ENCODE measurements at places on chromosomes 13 and 19.

DNA sequence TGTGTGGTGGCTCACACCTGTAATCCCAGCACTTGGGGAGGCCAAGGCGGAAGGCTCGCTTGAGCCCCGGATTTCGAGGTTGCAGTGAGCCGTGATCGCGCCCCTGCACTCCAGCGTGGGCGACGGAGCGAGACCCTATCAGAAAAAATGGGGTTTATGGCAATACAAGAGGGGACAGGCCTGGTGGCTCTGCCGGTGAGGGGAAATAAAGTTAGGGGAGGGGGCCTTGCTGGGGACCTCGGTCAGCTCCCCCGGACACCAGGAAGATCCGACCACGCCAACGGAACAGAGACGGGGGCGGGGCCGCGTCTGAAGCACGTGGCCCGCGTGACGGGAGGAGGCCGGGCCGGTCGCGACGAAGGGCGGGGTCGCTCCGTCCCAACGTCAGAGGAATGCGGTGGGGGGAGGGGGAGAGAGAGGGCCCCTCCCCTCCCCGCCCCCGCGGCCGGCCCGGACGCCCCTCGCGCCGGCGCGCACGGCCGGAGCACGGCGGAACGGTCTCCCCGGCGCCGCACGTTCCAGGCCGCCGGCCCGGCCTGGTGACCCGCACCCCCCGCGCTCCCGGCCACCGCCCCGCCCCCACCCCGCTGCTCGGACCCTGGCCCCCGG is 1.9 kb upstream of the HNRNPL start:
- DNase-seq: peak; percentile 51

GRCh38 chr19:823565-824121 is 1.9 kb upstream of the PLPPR3 start:
- DNase-seq: no peak

DNA sequence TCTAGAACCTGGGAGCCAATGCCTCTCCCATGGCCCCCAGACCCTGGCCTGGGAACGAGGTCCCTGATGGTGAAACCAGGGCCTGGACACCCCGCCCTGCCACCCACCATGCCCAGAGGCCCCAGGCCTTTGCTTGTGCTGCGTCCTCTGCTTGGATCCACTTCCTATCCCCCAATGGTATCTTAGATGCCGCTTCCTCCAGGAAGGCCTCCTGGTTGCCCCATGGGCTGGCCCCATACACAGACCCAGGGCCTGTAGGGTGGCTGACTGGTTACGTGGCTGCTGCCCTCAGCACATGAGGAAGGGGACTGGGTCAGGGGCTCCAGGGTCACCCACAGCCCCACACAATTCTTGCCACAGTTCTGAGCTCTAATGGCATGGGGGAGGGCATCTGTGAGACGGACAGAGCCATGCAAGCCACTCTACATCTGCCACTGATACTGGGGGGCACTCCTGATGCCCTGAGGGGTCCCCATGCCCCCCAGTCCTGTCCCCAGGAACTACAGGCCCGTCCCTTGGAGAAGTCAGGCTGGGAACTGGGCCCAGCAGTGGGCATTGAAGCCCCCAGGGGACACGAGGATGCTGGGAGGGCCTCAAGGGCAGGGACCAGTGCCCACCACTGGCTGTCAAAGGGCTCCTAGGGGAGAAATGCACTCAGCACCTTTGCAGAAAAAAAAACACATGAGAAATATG is 5.0 kb downstream of the RPL36 start:
- DNase-seq: no peak

- no peak for DNase-seq
Measured at GRCh38 chr13:22944378-22944777, 236.4 kb upstream of the SGCG start.

DNA sequence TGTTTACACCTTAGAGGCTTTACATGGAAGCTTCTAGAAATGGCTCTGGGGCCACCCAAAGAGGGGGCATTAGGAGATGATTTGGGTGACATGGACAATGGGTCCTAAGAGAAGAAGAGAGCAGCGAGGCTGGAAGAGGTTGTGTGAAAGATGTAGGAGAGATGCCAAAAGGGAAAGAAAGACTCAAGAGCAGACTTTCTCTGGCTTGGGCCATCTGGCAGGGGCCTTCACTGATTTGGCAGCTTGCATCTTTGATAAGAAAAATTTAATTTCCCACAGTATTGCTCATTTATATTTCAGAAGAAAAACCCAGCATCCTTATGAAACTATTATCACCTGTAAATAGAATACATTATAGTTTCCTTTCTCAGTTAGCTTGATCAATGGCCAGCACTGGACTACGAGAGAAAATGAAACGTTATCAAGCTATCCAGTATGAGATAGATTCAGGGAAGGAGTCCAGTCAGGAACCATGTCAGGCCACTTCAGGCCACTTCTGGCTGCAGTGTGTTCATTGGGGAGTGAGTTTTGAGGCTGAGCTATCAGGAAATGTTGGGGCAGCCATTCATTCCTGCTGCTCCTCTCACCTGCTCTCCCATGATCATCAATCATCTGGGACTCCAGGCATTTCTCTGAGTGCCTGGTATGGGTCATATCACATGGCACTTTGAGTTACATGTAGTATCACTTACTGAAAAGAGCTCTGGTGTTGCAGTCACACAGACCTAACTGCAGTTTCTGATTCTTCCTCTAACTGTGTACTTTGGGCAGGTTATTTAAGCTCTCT is 10.3 kb downstream of the SCEL start:
- no peak for DNase-seq

DNA sequence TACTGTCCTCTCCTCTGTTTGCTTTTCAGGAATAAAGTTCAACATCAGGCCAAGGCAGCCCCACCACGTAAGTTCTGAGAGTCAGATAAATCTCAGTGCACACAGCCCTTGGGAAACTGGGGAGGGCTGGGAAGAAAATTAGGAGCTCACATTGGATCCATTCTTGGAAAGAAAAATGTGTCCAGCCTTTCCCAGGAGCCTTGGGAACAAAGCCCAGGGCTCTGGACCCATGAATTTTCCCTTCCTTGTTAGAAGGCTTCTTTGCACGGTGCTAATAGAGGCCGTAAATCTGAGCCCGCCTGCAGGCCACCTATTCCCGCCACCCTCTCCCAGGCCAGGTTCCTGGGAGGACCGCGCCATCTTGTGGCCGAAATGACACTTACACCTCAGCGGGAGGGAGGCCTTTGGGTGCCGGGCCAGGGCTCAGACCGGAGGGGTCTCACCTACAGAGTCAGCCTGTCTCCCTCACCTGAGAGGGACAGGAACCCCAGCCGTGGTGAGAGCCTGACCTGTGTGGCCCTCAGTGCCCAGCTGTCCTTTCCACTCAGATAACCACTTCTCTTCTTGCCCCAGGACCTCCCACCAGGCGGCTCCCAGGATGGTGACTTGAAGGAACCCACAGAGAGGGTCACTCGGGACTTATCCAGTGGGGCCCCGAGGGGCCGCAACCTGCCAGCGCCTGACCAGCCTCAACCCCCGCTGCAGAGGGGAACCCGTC is 25.1 kb upstream of the KCTD15 start:
- DNase-seq: peak; percentile 51

- DNase-seq: no peak
Measured at GRCh38 chr13:97185291-97185690, 36.8 kb upstream of the MBNL2 start.

- no peak for DNase-seq
Measured at GRCh38 chr19:1090731-1091543, 4.2 kb downstream of the POLR2E start.

DNA sequence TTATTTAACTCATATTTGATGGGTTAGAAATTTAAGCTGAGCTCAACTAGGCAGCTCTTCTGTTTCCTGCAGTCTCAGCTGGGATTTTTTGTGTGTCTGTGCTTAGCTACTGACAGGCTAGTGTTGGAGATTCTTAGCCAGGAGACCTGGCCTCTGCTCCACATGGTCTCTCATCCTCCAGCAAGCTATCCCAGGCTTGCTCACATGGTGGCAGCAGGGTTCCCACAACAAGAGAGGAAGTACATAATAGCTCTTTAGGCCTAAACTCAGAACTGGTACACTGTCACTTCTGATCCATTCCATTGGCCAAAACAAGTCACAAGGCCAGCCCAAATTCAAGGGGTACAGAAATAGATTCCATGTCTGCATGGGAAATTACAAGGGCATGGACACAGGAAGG is 406.2 kb downstream of the SUCLA2 start:
- no peak for DNase-seq

- no peak for DNase-seq
Measured at GRCh38 chr13:51637852-51638215, 53.6 kb downstream of the WDFY2 start.

- DNase-seq: no peak
Measured at GRCh38 chr13:41611385-41611784, 154.0 kb downstream of the RGCC start.

DNA sequence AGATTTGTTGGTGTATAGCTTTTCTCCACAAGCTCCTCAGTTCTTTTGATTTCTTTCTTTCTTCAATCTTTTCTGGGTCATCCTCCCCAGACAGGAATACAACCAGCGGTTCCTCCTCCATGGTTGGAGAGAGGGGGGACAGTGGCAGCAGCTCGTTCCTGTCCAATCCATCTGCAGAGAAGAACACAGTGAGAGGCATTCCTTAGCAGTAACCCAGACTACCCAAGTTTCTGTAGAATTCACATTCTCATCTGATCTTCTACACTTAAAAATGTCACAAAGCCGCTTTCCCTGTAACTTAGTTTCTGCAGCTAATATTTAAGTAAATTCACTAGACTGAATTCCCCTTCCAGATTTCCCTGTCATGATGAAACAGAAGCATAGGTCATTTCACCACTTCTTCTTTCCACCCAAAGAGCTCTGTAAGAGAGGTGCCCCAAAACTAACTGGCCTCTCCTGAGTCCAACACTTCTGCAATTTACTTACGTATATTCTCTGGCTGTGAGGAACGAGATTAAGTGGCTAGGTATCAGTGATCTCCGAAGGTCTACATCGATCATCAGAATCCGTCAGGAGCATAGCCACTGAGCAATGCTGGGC is 171.9 kb downstream of the TBC1D4 start:
- DNase-seq: no peak

- DNase-seq: no peak
Measured at GRCh38 chr13:35164324-35164932, 222.4 kb downstream of the NBEA start.

- DNase-seq: no peak
Measured at GRCh38 chr19:15550929-15551292, 42.6 kb downstream of the CYP4F22 start.

DNA sequence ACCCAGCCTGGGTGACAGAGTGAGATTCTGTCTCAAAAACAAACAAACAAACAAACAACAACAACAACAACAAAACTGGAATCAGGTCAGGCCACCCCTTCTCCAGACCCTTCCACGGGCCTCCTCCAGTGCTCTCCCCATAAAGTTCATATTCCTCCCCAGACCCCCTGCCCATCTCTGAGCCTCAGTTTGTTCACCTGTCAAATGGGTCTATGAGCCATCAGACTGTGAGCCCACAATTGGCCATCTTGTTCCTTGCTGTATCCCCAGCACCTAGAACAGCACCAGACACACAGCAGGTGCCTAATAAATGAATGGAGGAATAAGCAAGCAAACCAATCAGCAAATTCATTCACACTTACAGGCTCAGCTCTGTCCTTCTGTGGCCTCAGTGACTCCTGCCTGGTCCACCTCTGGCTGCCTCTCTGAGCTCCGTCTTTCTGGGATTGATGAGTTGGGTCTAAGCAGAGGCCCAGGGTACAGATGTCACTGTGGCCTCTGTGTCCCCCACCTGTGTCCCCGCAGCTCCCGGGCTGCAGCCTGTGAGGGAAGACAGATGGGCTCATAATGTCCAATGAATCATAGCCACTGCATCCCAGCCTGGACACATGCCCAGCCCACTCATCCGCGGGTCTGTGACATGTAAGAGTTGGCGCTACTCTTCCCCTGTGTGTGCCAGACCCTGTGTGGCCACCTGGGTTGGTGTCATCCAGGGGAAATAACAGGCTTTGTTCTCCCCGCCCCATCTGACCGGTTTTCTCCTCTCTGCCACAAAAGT is 19.6 kb upstream of the PTPRS start:
- no peak for DNase-seq

DNA sequence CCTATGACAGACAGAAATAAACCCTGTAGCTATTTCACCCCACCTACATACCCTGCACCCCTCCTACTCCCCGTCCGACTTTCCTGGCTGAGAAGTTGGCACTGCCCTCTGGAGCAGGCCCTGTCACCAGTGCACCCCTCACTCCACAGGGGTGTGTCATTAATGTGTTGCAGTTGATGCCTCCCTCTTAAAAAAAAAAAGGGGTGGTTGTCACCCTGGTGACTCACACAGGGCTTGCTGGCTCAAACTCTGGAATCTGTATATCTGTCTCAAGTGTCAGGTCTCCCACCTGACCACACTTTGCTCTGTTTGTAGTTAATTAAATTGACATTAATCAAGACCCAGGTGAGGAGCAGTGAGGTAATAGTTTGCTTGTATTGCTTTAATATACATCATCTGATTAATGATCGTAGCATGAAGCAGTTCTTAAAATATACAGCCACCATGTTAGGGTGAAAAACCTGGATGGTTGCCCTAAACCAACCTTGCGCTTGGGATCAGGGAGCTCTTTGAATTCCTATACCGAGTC is 2.0 kb upstream of the GATAD2A start:
- DNase-seq: no peak

DNA sequence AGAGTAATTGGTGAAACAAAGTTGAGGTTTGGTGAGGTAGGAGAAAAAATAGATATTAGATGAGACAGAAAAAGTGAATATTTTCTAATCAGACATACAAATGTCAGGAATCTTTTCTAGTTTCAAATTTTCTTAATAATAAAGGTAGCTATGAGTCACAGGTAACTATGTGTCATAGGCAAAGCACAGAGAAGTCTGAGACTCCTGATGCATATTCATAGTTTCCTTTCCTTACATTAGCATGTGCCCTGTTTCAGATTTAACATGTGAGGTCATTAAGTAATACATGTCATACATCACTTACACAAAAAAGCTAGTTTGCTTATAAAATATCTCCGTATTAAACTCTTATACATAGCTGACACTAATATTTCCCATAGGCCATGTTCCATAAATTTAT is 1141.3 kb upstream of the PCDH20 start:
- no peak for DNase-seq

GRCh38 chr13:71015516-71015915 is 851.5 kb downstream of the DACH1 start:
- DNase-seq: no peak

- DNase-seq: no peak
Measured at GRCh38 chr13:95381212-95381527, 79.9 kb upstream of the ABCC4 start.

Measured in NCI-H1092 (cell line).